ENCODE measurements at places on chromosomes 2 and 18.
A peak's percentile ranks its signal among the peaks of the same experiment; 100 is the strongest.

GRCh38 chr18:68707646-68708045, 7.3 kb downstream of the TMX3 start:
- DNase-seq = no peak

GRCh38 chr2:238339395-238339780, 19.1 kb downstream of the TRAF3IP1 start:
- DNase-seq = no peak

- no peak for DNase-seq
These were observed 294.3 kb downstream of the SRBD1 start for GRCh38 chr2:45316576-45317338.

- DNase-seq = no peak
These were observed 5.5 kb upstream of the RMDN2 start for GRCh38 chr2:37919631-37920032.

DNA sequence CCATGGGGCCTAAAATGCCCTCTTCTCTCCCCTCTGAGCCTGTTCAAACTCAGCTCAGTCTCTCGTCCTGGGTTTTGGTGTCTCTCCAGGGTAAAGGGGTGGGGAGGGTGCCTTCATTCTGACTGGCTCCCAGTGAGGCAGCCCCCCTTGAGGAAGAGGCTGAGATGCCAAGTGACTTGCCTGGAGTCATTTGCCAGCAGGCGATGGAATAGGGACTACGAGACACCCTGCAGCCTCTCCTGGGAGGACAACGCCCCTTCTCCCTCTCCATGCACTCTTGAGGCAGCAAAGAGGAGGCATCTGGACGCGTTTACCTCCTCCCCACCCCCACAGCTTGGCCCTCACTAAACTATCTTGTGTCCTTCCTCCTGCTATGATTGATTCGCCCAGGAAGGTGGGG, 760 bp upstream of the STON1 start:
- DNase-seq = no peak

- DNase-seq = no peak
These were observed 6.4 kb downstream of the RAB31 start for GRCh38 chr18:9714266-9715087.

DNA sequence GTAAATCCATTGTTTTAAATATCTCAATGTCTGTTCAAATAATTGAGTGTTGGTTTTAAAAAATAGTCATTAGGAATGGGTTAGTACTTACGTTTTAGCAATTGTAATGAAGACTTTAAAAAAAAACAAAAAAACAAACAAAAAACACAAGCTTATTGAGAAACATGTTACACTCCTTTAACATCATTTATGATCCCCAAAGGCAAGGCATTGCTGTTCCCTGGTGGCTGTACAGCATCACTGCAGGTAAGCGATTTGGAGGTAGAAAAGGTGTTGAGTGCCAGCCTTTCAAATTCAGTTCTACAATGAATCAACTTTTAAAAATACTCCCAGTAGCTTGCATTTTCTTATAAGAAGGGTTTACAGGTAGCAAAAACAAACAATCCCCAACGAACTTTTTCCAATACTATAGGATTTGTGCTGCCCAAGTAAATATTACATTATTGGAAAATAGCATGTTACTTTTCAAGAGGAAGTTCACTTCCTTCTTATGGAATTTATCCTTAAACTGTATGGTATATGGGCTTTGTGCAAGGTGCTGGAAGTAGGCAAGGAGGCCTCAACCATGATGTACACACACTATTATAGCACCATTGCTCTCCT, 27.5 kb downstream of the CNRIP1 start:
- no peak for DNase-seq

GRCh38 chr2:220034426-220035130, 407.1 kb downstream of the SLC4A3 start:
- DNase-seq = peak; percentile 69

DNA sequence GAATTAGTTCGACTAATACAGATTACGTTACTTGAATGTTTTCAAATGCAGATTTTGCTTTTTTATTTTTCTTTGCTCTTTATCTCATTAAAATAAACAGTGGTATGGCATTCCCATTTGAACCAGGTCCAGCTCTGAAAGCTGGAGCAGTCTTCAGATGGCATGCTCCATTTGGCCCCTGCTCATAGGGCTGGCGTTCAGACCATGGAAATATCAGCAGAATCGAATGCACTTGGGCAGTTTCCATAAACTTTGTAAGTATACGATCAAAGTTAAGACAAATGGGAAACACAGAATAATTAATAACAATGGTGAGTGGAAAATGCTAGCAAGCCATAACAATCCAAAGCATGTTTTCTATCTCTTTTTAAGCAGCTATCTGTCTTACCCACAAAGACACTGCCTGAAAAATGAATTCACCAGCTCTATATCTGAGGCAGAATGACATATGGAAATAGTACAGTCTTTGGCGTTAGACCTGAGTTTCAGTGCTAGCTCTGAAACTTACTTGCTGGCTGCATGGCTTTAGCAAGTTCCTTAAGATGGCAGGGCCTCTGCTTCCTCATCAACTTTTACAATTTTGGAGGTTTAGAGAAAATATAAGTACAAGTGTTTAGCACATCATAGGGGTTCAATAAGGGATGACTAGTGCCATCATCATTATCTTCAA, 131.6 kb downstream of the BCL2 start:
- DNase-seq = no peak

- no peak for DNase-seq
These were observed 78.4 kb downstream of the LIMS1 start for GRCh38 chr2:108612514-108613183.

DNA sequence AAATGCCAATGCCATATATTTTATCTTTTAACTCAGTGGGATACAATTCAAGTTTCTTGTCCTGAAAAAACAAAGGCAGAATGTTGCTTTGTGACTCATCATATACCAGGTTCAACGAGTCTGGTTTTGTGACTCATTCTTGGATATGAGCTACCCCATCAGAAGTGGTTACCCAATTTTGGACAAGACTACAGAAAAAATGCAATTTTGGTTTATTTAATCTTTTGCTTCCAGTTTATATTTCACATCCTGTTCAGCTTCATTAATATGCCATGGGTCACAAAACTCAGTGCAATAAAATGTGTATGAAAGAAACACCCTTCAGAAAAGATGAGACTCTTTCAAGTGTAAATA, 25.0 kb downstream of the FN1 start:
- peak; percentile 20 for DNase-seq

DNA sequence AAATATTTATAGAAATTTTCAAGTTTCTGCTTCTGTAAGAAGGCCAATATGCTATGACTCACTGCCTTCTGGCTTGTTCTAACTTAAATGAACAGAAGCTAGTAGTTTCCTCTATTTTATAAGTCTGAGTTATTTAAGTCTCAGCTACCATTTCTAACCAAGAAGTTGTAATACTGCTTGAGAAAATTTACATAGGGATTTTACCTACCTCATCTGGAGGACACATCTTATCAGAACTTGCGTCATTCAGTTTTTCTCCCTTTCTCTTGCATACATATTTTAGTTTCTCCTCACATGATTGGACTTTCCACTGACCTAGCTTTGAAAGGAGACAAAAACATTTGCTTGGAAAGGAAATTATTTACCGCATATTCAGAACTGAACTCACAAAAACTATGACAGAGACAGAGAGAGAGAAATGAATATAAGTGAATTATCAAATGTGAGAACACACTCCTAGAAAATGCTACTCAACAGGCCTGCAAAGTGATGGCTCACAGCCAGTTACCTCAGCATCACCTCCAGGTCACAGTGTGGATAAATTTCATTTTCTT, 81.1 kb upstream of the CD302 start:
- DNase-seq = no peak

DNA sequence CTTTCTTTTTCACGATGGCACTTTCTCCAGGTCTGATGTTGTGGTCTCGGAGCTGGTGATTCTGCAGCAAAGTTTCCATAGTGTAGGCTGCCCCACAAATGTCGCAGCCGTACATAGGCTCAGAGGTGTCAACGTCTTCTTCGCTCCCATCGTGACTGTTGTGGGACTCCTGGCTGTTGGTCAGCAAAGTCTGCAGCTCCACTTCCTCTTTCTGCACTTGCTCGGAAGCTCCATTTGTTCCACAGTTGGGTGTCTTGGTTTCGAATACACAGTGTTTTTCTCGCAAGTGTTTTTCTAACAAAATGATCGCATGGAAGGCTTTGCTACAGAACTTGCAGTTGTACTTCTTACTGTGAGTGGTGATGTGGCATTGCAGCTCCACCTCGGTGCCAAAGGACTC, 126.8 kb downstream of the ZNF521 start:
- no peak for DNase-seq

DNA sequence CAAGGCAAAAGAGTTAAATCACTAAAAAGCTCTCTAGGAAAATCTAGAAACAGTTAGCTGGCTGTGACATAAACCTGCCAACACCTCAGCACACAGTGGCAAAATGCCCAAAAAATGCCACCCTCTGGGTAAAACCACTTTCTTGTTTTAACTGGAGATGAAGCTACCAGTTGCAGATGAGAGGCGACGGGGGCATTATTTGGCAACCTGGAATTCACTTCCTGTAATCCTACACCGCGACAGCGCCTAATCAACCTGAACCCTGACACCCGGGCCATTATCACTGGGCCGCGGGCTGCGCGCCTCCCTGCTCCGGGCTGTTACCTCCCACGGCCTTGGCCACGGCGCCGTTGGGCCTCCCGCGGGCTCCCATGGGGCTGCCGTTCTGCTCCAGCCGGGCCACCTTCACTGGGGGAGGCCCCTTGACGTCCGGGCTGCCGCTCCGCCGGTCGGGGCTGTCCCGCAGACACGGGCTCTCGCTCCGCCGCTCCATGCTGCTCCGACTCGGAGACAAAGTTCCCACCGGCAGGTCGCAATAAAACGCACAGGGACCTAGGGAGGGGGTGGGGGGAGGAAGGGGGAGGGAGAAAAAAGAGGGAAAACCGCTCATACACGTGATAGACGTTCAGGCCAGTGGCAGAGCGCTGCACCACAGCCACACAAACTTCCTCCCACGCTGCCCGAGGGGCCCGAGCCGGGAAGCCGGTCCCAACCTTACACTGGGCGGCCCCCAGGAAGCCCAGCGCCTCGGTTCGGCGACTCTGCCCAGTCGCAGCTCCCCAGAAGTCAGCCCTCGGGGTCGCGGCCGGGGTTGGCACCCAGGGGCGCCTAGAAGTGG, 2.0 kb downstream of the SATB2 start:
- peak; percentile 73 for DNase-seq

GRCh38 chr2:30886080-30886479, 78.8 kb upstream of the CAPN13 start:
- DNase-seq = no peak

DNA sequence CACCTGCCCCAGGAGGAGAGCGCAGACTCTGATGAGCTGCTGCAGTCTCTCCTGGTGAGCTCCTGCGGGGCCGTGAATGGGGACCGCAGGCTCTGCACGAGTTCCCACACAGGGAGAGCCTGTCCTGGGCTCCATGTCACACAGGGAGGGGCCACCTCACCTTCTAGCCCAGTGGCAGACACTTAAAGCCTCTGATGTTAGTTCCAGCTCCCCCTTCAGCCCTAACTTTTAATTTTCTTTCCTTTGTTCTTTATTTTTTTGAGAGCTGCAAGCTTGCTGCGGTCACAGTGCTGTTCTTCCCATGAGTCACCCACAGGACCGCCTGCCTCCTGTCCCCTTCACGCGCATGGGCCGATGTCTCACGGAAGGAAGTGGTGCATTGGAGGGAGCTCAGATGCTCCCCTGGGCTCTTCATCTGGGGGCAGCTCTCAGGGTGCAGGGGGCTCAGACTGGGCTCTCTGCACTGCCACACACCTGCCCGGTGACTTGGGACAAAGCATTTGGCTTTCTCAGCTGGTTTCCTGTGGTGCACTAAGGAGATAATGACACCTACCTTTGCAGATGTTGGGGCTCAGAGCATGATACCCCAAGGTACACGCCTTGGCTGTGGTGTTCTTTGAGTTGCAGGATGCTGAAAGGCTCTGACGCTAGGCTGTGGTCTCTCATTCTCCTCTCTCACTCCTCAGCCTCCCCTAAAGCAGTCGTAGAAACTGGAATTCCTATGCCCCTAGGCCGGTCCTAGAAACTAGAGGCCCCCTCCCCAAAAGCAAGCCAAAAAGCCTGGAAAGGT, 37.2 kb upstream of the PXDN start:
- no peak for DNase-seq

DNA sequence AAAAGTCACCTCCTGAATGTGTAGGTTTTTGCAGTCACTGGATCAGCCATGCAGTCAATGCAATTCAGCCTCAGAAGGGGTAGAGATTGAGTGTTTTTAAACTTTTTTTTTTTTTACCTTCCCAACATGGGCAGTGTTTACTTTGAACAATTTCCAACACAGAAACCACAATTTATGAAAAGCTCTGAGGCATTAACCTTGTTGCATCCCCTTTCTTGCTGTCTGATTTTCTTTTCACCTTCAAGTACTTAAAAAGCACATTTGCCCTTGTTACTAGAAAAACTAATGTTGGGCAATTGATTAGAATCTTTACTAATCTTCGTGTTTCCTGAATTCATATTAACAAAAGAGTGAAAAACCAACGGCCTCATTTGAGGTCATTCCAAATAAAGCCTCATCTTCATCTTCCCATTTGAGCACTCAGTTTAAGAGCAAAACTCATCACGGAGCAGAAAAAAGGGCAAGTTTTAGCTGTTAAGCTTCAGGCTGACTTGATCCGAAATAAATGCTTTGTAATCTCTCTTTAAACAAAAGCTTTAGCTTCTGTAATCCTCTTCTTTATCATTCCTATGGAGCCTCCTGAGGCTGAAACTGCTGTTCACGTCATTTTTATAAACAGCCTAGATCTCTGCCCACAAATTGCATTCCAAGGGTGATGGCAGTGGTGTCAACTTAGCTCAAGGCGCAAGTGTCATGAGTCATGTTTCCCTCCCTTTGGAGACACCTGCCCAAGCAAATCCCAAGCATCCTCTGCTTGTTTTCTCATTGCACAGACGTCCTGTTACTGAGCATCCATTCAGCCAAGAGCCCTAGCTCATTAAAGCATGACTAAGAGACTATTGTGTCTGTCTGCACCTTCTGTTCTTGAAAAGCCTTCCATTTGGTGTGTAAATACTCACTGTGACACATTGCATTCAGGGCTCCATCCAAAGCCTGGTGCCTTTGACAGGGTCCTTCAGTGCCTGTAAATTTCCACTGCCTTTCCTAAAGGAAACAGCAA, 107.7 kb downstream of the HNMT start:
- DNase-seq = peak; percentile 17

- no peak for DNase-seq
These were observed 162.7 kb upstream of the NT5C1B start for GRCh38 chr2:18752022-18752493.

- no peak for DNase-seq
These were observed 159.6 kb downstream of the MGAT5 start for GRCh38 chr2:134413430-134413829.

GRCh38 chr2:40639320-40639719, 187.4 kb upstream of the SLC8A1 start:
- DNase-seq = no peak

GRCh38 chr2:9205486-9205885, 1.1 kb upstream of the ASAP2 start:
- no peak for DNase-seq

Measured in MG63 (cell line).